Nephron progenitor cell (in vitro differentiated cells): ENCODE measurements at places on chromosomes 2 and 18.

DNA sequence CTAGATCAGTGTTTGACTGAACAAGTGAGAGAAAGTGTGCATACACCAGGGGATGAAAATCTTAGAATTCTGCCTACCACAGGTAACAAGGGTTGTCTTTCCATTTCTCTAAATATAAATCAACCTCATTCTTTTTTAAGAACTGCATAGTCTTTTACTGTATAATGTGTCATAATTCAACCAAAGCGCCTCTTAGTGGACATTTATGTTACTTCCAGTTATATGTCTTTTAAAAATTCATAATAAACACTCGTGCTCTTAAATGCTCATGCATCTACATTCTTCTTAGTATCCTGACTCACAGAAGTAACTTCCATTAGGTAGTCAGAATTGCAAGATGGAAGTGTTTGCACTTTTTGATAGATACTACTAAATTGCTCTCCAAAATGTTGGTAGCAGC is 76.2 kb downstream of the CHRNA1 start:
- DNase-seq: no peak

DNA sequence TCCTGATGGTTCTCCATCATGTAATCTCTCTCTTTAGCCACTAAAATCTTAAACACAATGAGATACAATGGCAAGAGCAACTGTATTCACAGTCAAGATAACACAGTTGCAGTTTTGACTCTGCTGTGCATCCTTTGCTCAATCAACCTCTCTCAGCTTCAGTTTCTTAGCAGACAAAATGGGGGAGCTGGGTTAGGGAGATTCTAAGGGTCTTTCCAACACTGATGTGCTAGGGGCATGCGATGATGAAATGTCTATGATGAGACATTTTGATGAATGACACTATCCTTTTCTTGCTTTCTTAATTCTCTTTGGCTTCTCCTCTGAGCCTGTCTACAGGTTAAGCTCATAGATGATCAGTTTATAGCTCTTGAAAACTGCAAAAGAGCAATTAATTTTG is 1.1 kb downstream of the SERPINB10 start:
- DNase-seq: no peak

- no peak for DNase-seq
These were observed 731.4 kb upstream of the HS6ST1 start for GRCh38 chr2:129050101-129050500.

- DNase-seq: no peak
These were observed 623.5 kb upstream of the DDX18 start for GRCh38 chr2:117190856-117191559.

GRCh38 chr18:62264984-62265383 is 60.1 kb upstream of the TNFRSF11A start:
- DNase-seq: no peak
